GM04503 (cell line): ENCODE measurements at places on chromosomes 5 and 9.

DNA sequence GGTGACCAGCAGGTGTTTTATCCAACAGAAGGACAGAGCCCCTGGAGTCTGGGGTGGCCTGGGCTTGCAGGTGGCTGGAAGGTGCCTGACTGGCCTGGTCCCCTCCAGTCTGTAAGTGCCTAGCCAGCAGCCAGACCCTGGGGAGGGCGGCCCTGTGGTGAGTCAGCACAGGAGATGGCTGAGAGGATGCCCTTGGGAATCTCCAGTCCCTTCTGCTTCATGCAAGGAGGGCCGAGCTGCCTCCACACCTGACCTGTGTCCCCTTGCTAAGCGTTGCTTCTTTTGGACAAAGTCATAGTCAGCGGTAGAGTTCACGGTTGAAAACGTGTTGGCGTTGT lies 20.2 kb downstream of the OBP2B start:
- DNase-seq = no peak

- no peak for DNase-seq
Observed at GRCh38 chr9:134350416-134350994, 24.2 kb downstream of the RXRA start.

DNA sequence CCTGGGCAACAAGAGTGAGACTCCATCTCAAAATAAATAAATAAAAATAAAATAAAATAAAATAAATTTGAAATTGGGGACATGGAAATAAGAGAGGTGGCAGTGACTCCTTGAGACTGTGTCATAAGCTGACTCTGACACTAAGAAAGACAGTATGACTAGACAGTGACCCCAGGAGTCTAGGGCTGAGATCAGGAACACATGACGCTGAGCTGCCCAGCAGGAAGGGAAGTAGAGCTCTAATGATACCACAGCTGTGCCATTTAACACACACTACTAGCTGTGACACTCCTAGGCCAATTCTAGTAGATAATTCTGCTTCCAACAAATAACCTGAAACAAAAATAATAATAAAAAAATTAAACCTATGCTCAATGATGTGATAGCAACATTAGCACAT lies 293.0 kb downstream of the SEC61B start:
- DNase-seq = no peak

- DNase-seq = no peak
Observed at GRCh38 chr9:70679845-70680244, 265.4 kb upstream of the KLF9 start.

GRCh38 chr9:24844217-24844616 lies 298.5 kb upstream of the IZUMO3 start:
- no peak for DNase-seq

DNA sequence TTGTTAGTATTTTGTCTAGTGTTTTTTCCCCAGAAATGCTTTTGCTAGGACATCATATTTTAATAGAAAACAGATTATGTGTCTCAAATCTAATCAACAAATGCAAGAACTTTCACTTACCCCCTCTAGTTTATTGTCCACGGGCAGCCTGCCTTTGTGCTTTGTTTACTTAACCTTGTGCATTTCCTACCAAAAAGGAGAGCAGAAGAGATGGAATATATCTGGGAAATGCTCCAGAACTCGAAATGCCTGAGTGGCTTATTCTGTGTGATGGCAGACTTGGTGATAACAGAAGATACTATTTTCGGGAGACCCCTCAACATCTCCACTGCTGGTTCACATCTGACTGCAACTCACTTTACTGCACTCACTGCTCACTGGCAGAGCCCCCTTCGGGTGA lies 33.3 kb upstream of the SPDL1 start:
- DNase-seq = no peak

DNA sequence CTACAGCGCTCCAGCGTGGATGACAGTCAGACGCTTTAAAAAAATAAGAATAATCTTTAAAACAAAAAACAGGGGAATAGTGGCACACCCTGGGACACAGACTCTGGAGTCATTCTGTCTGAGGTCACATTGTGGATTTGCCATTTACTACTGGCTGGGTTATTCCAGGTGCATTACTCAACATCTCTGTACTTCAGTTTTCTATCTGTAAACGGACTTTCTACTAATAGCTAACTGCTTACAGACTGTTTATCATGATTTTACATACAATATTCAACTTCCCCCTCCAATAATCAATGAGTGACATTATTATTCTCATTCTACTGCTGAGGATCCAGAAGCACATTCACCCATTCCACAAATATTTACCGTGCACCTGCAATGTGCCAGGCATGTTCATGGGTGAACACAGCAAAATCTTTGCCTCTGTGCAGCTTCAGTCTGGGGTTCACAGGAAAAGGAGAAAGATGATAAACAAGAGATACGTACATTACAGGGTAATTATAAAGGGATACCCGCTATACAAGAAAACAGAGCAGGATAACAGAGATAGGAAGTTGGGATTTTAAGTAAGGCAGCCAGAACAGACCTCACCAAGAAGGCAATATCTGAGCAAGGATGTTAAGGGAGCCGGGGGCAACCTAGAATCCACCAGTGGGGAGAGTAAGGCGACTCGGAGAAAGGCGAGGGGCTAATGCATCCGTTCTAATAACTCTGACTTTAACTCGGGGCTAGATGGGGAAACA lies 984 bp upstream of the RAD23B start:
- DNase-seq = no peak

DNA sequence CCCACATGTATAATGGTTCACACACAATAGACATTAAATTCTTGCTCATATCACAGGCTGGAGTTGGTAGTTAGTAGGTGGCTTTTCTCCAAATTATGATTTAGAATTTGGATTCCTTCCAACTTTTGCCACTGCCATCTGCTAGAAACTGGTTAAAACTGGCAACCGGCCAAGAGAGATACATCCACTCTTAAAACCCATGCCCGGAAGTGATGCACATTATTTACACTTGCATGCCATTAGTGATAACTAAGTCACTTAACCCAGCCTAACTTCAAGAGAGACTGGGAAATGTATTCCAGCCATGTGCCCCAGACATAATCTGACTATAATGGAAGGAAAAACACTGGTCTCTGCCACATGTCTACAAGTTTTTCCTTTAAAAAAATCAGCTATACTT lies 395.7 kb upstream of the SEMA6A start:
- DNase-seq = no peak

DNA sequence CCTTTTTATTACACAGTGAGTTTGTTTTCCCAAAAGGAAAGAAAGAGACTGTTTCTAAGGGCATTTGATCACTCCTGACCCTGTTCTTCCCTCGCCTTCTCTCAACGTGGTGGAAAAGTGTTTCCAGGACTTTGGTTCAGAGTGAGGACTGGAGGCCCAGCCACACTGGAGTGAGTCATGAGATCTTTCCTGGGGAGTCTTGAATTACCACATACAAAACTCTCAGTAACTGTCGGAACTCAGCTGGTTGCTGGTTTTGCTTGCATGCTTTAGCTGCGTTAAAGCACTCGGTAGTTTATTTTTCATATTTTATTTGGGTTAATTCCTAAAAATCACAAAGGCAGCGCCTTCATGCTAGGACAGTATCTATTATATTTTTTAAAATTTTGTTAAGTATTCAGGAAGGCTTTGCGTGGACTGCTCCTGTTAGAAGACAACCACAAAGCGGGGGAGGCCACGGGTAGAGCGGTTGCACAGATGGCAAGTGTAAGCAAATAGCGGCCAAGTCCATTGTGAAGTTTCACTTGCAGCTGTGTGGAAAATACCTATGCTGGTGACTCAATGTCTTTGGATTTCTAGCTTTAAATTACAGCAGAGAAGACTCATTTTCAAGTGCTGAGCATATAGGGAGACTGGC lies 77.7 kb downstream of the ARSB start:
- peak; percentile 71 for DNase-seq

DNA sequence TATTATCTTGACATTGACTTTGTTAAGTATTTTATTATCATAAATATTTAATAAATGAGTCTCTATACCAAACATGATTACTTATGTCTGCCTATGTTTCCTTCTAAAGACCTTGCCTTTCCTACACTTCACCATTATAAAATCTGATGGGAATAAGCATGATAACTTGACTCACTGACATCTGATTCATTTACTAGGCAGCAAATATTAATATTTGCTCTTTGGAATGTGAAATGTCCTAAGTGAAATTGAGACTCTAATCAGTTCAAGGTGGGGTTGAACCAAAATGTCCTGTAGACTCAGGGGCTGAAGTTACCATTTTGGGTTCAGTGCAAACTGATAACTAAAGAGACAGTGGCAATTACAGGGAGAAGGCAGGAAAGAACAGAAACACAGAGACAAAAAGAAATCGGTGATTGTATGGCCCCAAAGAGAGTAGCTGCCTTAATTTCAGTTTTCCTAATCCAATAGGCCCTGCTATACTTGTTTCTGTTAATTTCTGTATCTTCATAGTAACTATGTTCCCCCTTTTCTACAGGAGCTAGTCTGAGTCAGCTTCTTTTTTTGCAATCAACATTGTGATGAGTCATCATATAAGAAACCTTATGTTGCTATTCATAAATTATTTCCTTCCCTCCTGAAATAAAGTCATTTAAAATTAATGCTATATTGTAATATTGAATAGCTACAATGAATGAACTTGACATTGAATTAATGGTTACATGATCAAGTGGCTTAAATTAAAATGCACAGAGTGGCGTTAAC lies 296.8 kb downstream of the PDE4D start:
- DNase-seq = no peak

DNA sequence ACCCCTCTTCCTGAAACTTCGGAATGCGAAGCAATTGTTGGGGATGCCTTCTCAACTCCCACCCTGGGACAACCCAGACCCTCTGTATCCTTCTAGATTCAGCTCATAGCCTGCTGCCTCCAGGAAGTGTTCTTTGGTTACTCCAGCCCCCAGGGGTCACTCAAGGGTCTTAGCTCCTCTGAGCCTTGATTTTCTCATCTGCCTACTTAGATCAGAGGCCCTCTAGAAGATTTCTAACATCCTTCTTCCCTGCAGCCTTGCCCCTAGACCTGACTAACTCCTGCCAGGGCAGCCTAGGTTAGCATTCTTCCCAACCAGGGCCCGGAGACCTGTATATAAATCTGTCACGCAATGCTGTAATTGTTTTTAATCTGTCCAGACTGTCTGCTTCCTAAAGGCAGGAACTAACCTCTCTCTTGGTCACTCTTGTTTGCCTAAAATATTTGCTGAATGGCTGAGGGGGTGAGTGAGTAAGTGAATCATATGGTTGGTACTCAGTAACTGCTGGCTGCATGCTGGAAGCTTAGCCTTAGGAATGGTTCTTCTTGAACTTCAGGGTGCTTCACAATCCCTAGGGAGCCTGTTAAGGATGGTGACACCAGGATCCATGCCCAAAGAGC lies 8.2 kb downstream of the GALNT10 start:
- DNase-seq = peak; percentile 80
